SK-N-DZ (cell line): ENCODE measurements at places on chromosomes 3 and 15.

- DNase-seq: no peak
These were observed 66.8 kb downstream of the GALK2 start for GRCh38 chr15:49236869-49237268.

DNA sequence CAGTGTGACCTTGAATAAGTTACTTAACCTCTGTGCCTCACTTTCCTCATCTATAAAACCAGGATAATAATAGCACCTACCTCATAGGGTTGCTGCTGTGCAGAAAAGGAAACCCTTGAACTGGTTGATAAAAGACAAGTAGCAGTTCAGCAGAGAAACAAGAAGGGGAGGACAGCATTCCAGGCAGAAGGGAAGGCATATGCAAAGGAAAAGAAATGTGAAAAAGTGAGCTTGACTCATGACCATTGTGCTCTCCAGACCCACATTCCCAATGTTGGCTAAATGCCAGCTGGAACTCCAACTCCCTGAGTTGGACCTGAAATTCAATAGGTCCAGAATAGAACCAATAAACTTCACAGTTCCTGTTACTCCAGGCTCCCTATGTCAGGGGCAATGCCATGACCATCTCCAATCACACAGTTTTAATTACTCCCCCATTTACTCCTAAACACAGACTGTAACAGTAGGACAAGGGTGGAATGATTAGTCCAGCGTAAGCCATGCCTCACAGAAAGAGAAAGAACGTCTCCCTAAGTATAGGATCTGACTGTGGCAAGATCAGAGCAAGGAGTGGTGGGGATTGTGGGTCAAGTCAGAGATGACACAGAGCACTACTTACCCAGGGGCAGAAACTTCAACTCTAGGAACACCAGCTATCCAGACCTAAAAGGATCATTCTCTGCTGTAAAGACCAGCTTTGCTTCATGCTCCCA lies 26.9 kb downstream of the PRKAR2A start:
- DNase-seq: no peak

DNA sequence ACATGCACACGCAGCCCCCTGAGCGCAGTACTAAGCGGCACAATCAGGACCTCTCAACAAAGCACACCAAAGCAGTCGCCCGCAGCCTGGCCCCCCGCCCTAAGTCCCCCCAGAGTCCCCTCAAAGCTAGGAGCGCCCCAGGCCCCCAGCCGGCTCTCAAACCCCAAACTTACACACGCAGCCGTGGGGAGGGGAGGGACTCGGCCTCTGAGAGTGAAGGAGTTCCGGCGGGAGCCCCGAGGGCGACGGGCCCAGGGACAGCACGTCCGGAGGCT lies 5.5 kb downstream of the GATA2 start:
- DNase-seq: no peak

DNA sequence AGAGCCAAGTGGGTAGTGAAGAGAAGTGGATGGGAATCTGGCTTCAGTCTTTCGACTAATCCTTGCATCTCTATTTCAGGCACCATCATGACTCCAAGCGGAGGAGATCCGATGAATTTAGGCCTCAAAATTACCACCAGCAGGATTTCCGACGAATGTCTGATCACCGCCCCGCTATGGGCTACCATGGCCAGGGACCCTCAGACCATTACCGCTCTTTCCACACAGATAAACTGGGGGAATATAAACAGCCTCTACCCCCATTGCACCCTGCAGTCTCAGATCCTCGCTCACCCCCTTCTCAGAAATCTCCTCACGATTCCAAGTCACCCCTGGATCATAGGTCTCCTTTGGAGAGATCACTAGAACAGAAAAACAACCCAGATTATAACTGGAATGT lies 64.7 kb downstream of the RGMA start:
- DNase-seq: no peak

DNA sequence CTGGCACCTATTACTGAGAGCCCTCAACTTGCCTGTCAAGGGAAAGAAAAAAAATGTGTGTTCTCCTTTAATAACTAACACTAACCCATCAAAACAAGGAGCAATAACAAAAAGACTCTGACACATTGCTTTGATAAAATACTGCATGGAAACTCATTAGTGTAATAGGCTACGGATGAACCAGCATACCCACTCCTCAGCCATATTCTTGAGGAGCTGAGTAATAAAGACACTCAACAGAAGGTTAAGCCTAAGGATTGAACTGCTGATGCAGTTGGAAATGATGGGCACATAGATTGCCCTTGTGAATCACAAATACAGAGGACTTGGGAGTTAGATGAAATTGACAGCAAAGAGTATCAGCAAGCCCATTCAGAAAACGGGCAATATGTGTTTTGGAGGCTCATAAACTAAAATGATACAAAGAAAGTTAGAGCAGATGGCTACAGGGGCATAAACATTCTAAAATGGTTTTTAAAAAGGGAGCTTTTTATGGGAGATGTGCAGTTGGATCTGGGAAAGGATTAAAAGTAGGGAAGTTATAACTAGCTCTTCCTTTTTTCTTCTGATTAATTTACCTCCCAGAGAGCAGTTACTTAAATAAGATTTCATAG lies 447.6 kb upstream of the IL12A start:
- DNase-seq: no peak

DNA sequence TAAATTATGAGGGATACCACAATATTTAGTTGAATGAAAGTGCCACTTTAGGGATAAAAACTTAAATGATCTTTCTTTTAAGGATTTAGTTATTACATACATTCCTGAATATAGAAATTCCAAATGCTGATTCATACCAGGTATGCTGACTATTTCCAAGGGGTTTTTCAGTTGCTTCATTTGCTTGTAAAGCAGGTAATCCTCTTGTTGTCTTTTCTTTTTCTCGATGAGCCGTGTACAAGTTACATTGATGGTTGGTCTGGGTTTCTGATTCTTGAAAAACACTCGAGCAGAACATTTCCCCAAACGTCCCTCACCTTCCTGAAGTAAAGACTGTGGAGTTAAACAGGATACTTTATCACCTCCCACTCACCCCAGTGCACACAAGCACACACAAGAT lies 21.7 kb downstream of the RARRES1 start:
- no peak for DNase-seq

GRCh38 chr3:8767667-8768363 lies 1.6 kb downstream of the OXTR start:
- no peak for DNase-seq

GRCh38 chr3:107650788-107651187 lies 128.0 kb downstream of the BBX start:
- DNase-seq: no peak

DNA sequence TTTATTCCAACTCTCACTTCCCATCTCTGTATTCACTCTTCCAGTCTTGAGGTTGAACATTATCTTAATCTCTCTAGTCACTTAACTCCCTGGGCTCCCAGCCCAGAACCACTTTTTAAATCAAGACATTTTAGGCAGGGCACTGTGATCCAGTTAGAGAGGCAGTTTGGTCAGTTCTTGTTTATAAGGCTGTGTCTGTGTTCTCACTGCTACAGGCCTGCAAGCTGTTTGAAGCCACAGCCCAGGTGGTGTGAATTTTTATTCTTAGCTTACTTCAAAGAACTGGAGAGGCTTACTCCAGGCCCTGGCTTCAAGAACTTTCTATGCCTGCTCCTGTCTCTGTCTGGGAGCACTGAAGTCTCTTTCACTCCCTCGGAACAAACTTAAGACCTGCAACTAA lies 906.1 kb downstream of the CADM2 start:
- no peak for DNase-seq

DNA sequence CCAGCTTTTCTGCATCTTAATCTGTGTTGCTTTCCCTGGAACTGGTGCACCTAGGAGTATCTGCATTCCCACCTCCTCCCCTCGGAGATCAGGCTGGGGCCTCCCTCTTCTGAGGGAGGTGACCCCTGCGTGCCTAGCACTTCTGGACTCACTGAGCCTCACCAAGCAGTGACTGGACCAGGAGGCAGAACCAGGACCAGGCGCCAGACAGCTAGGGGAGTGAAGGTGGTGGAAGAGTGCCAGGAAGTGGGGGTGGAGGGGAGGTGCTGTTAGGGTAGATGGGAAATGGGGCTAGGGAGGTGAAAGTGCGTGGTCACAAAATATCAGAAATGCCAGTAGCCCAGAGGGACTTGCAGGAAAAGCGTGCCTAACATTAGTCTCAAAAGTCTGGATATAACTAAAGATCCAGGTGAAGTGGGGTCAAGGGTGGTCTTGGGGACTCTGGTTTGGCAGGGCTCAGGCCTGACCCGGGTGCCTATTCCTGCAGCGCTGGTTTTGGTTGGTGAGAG lies 1.2 kb downstream of the DUOXA2 start:
- no peak for DNase-seq

- DNase-seq: no peak
These were observed 45.2 kb upstream of the BDH1 start for GRCh38 chr3:197600796-197601565.

- peak; percentile 92 for DNase-seq
These were observed 154.1 kb upstream of the GOLIM4 start for GRCh38 chr3:168249550-168250414.

- no peak for DNase-seq
These were observed 1082.6 kb upstream of the EPHA6 start for GRCh38 chr3:95731753-95732152.

GRCh38 chr3:187271582-187271981 lies 20.0 kb downstream of the MASP1 start:
- DNase-seq: no peak

GRCh38 chr3:21292971-21293370 lies 458.0 kb downstream of the ZNF385D start:
- no peak for DNase-seq

DNA sequence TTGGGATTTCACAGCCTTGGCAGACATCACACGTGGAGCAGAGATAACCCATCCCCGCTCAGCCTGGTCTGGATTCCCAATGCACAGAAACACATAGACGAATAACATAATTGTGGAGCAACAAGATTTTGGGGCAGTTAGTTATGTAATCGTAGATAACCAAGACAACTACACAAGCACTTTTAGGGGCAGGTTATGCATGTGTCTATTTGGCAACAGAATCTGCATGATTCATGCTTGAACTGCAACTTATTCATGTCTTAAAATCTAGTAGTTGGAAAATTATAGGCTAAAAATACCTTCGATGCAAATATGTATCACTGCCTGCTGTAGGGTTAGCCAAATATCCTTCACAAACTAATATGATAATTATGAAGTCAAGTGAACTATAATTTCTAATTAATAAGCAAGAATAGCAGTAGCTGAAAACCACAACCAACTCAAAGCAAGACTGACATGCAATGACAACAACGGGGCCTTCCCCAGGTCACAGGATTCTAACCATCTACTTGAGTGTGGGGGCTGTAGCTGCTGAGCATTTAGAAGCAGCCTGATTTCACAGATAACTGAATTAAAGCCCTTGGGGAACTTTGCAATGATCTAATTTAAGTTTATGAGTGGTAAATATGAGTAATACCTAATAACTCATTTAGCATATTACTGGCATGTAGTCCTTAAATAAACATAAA lies 31.1 kb downstream of the DGKG start:
- no peak for DNase-seq

DNA sequence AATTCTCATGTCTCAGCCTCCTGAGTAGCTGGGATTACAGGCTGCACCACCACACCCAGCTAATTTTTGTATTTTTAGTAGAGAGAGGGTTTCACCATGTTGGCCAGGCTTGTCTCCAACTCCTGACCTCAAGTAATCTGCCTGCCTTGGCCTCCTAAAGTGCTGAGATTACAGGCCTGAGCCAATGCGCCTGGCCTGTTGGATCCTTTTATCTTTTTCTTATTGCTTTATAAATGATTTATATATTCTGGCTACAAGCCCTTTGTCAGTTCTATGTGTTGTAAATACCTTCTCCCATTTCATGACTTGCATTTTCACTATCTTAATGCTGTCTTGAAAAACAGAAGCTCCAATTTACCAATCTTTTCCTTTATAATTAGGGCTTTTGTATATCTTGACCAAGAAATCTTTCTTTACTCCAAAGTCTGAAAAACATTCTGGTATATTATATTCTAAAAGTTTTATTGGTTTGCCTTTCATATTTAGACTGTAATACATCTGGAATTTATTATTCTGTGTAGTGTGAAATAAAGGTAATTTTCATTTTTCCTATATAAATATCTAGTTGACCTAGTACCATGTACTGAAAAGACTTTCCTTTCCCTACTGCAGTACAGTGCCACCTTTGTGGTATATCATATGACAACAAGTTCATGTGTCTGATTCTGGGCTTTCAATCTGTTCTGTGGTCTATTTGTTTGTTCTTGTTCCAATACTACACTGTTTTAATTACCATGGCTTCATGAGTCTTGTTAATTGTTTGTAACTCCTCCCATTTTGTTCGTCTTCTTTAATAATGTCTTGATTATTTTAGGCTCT lies 52.9 kb upstream of the RNU6-1 start:
- no peak for DNase-seq

- no peak for DNase-seq
These were observed 10.6 kb upstream of the B3GNT5 start for GRCh38 chr3:183242431-183242830.

DNA sequence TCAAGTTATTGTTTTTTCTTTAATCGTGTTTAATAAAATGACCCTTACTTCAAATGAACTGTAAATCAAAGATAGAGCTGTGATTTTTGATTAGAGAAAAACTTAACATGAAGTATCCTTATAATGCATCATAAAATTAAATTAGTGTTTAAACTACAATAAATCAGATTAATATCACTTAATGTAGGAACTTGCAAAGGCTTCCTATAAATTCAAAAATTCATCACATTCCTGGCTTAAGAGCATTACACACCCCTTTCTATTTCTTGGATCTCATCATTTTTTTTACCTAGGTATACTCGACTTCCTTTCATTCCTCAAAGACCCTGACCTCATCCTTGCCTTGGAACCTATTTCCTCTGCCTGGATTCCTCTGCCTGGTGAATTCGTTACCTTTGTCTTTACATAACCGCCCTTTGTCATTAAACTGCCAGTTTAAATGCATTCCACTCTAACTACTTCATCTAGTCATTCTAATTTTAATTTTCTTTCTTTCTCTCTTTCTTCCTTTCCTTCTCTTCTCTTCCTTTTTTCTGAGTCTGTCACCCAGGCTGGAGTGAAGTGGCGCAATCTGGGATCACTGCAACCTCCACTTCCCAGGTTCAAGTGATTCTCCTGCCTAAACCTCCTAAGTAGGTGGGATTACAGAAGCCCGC lies 1244.5 kb downstream of the OTOL1 start:
- no peak for DNase-seq

DNA sequence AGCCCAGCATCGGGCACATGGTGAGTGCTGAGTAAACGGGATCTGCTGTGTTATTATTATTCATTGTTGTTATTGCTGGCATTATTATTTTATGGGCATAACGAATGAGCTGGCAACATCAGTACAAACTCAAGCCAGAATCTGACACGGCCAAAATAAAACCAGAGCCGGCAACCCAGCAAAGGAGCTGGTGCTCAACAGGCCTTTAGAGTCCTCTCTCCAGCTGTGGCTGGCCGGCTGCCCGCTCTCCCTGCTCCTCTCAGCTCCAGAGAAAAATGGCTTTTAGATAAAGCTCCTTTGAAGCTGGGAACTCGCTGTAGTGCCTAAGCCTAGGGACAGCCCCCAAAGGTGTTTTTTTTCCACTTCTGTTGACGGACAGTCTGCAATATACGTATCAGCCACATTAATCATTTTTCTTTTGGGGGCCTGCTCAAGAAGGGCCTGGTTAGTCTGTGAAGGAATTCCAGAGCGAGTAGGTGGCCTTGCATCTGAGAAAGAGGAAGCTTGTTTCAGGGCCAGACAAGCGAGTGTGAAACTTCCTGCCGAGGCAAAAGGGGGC lies 193.9 kb upstream of the UBE2E1 start:
- DNase-seq: peak; percentile 38

- no peak for DNase-seq
These were observed 270.0 kb upstream of the PROK2 start for GRCh38 chr3:72054976-72055375.
